ENCODE measurements at places on chromosomes 5 and 9. TPM values are rescaled to one million over a fixed set of nuclear protein-coding genes. Genes with fewer than 3 reads are reported as not detected.

BASP1 gene
- total RNA-seq: 41.7 TPM

HBEGF gene
- 6.4 TPM for total RNA-seq

PGM5 gene
- 145 TPM for total RNA-seq

RIMOC1 gene
- 22.0 TPM for total RNA-seq

RXFP3 gene
- not detected for total RNA-seq

QRFP gene
- not detected for total RNA-seq

RNF145 gene
- 7.0 TPM for total RNA-seq

SLC36A3 gene
- total RNA-seq: not detected

S100Z gene
- total RNA-seq: not detected

DNA sequence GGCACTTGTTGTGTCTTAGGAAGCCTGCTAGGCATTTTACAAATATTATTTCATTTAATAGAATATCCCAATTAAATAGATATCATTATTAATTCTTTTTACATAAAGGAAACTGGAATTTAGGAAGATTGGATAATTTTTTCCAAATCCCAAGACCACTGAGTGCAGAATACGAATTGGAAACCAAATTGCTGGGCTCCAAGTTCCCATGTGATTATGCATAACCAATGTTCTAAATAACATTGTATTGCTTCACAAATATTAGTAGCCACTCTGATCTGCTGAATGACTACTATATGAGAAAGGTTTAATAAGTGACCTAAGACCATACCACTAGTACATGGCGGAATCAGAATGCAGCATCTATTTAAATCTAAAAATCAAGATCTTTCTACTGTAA lies 57.7 kb downstream of the ALDH1A1 start:
- no peak for DNase-seq

DNA sequence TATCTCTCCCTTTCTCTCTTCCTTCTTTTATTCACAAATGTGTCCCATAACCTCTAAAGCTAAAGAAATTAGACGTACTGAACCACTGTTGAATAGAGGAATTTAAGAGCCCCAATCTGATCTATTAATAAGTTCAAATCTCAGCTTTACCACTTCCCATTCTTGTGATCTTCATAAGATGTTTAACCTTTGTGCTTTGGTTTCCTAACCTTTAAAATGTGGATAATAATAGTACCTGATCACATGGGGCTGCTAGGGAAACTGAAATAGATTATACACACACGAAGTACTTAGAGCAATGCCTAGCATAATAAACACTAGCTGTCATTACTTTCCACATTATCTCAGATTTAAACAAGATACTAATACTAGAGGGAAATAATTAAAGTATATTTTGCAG lies 324.3 kb upstream of the SEMA6A start:
- DNase-seq: no peak

GRCh38 chr9:136055715-136056545 lies 39.2 kb downstream of the NACC2 start:
- DNase-seq: no peak

DNA sequence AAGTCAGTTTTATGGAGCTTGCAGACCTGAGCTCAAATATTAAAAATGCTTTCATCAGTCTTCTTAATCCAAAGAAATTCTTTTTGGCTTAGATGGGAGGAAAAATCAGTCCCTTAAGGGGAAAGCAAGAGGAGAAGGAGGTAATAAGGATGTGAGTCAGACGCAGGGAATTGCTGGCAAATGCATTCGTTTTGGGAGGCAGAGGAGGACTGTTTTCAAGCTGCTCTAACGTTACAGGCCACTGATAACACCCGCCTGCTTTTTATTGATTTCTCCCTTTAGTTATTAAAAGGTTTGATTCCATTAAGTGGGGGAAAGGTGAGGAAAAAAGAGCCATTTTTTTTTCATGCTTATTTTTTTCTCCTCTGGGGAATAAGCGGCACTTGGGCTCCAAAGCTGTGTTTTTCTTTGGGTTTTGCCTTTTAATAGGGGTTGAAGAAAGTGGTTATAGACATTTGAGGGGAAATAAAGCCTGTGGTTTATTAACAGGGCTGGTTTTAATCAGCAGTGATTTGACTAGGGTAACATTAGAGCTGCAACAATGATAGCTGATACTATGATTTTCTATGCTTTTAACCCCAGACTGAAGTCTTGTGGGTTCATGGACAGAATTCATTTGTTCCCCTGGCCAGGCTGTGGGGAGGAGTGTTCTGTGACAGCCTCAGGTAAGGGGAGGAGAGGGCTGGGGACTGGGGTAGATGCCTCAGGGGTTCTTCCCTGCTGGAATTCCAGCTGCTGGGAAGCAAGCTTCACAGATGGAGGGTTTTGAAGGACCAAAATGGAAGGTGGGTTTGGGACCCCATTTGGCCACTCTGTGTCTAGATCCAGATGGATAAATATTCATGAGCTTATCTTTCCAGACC lies 225.2 kb downstream of the GAS1 start:
- no peak for DNase-seq

- DNase-seq: no peak
These were observed 272.1 kb upstream of the IZUMO3 start for GRCh38 chr9:24817756-24818155.

DNA sequence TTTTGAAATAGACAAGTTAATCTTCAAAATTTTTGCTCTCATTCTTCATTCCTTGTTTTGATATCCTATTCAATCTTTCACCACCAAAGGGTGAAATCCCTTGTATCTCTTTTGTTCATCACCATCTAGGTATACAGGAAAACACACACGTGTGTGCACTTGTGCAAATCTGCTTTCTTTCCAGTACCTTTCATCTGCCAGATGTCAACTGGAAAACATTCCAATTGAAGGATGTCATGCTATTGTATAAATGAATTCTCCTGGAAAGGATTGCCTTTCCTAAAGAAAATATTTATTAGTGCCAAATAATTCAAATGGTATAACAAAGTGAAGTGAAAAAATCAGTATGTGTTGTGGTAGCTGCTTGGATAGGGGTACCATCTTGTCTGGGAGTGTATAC lies 123.7 kb downstream of the RANBP17 start:
- no peak for DNase-seq

DNA sequence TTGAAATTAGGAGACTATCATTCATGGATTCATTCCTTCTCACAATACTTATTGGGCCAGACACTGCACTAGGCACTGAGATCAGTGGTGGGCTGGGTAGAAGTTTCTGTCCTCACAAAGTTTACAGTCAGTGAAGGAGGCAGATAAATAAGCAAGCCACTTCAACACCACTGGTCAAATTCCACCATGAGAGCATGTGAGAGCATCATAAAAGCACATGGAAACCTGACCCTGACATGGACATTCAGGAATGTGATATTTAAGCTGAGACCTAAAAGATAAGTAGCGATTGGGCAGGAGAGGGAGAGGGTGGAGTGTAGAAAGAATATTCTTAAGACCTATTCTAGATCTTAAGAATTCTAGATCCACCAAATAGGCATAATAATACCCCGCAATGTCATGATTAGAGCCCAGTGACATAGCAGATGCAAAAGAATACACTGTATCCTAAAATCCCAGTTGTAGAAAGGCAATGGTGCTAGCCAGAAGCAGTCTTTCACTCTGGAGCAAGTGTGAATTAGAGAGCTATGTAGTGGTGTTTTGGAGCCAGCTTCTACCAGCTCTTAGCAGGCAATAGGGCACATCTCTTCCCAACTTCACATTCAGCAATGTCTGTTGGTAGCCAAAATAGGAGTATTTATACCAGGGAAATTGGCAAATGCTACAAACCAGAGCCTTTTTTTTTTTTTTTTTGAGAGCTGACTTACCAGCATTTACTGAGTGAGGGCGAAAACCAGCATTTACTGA lies 46.4 kb downstream of the SH3RF2 start:
- DNase-seq: peak; percentile 16

GRCh38 chr5:40429258-40430100 lies 250.2 kb upstream of the PTGER4 start:
- peak; percentile 31 for DNase-seq

DNA sequence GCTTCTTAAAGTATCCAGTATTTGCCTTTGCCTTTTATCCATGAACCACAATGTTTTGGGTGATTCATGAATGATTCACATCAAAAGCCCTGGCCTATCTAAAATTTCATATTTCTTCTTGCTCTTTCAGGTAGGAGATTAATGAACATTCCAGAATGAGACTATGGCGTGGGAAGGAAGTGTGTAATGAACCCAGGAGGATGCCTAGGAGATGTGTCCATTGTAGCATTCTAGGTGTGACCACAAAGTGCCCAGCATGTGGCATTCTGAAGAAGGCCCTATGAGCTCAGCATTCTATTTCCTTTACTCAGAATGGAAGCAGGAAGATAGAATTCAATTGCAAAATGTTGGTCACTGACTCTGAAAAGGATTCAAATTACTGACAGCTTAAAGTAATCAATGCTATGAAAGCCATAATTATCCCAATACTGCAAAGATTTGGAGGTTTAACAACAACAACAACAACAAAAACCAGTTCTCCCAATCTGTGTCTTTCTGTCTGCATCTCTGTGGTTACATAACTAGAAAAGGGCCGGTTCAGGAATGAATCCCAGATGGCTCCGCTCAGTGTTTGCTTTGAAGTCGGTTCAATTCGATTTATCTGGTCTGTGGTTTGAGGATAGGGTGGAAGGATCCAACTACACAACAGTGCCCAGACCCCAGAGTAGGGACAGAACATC lies 126.7 kb downstream of the FOXD1 start:
- no peak for DNase-seq

GRCh38 chr9:15231788-15232635 lies 75.0 kb downstream of the TTC39B start:
- no peak for DNase-seq

GRCh38 chr5:137736496-137736895 lies 607 bp upstream of the KLHL3 start:
- peak; percentile 49 for DNase-seq

GRCh38 chr5:17212996-17213395 lies 4.4 kb upstream of the BASP1 start:
- DNase-seq: no peak

DNA sequence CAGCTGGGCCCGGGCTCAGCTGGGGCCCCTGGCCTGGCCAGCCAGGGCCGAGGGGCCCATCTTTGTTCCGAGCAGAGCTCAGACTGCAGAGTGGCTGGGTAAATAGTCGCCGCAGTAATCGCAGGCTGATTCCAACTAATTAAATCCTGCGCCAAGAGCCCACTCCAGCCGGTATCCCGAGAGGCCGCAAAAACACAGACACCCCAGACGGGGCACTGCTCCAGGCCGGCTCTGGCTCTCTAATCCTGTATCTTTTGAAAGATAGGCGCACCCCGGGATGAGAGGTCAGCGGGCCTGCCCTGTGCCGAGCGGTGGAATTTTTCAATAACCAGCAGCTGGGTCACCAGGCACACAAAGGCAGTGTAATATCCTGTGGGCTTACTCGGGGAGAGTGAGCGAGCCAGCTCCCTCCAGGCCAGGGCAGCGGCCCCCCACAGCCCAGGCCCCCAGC lies 57.7 kb downstream of the LMX1B start:
- no peak for DNase-seq

- no peak for DNase-seq
These were observed 197.0 kb downstream of the FBN2 start for GRCh38 chr5:128341056-128341455.

DNA sequence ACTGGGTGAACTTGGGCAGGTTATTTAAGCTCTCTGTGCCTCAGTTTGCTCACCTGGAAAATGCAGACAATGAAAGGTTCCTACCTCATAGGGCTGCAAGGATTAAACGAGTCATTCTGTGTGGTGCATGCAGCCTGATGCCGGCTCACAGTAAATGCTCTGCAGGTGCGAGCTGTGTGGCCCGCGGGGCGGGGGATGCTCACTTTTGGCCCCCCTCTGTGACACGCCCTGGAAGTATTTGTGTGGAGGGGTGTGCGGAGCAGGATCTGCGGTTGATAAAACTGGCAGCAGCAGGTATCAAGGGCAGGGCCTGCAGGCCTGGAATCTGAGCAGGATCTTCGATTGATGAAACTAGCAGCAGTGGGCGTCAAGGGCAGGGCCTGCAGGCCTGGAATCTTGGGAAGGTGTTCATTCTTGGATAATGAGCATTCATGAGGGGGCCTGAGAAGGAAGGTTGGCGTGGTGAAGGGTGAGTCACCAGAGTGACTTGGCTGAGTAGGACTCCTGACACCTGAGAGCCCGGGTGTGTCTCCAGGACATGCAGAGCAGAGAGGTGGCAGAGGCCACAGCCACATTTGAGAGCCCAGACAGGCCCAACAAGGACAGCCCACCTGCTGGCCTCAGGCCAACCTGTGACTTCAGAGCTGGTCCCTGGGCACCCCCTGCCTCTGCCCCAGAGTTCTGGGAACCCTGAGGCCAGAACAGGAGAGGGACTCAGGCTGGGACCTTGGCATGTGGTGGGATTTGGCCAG lies 11.9 kb downstream of the UNC5A start:
- no peak for DNase-seq

GRCh38 chr9:135116881-135117280 lies 29.4 kb downstream of the OLFM1 start:
- DNase-seq: peak; percentile 52

- DNase-seq: no peak
These were observed 98.3 kb downstream of the GDA start for GRCh38 chr9:72247549-72247948.

DNA sequence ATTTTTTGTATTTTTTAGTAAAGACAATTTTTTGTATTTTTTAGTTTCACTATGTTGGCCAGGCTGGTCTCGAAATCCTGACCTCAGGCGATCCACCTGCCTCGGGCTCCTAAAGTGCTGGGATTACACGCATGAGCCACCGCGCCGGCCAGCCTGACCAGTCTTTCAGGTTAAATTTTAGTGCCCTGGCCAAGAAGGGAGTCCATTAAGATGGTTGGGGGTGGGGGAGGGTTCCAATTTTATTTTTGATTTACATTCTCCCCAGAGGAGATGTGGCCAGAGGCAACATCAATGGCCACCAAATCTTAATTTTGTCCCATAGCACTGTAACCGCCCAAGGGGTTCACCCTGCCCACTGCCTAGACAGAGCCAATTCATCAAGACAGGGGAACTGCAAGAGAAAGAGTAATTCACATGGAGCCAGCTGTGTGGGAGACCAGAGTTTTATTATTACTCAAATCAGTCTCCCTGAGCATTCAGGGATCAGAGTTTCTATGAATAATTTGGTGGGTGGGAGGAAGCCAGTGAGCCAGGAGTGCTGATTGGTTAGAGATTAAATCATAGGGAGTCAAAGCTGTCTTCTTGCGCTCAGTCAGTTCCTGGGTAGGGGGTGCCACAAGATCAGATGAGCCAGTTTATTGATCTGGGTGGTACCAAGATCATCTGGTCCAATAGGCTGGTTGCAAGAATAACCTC lies 24.7 kb downstream of the TBCA start:
- no peak for DNase-seq

GRCh38 chr9:99731950-99732349 lies 89.7 kb upstream of the NR4A3 start:
- DNase-seq: no peak

- no peak for DNase-seq
These were observed 62.9 kb downstream of the DENND1A start for GRCh38 chr9:123867034-123867433.

DNA sequence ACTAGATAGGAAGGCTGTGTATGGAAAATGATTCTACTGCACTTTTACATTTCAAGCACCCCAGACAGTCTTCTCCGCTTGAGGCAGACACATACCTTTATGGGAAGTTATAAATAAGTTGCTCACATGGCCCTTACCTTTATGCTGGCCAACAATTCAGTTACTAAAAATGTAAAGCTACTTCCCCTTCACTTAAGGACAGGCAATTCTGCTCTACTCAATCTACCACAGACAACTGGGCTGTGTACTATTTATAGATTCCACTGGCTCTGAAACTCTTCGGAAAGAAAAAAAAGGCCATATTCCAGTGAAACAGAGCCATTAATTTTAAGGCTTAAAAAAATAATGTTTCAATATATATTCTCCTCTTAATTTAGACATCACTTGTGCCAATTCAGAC lies 59.4 kb downstream of the ELAVL2 start:
- no peak for DNase-seq

GRCh38 chr5:9207817-9208418 lies 338.0 kb downstream of the SEMA5A start:
- no peak for DNase-seq

- DNase-seq: no peak
These were observed 173.0 kb downstream of the HINT1 start for GRCh38 chr5:130992095-130992494.
